CD4-positive, alpha-beta T cell treated with Interleukin-17A for 4 hours (primary cell): ENCODE measurements at places on chromosomes 5 and 9.

DNA sequence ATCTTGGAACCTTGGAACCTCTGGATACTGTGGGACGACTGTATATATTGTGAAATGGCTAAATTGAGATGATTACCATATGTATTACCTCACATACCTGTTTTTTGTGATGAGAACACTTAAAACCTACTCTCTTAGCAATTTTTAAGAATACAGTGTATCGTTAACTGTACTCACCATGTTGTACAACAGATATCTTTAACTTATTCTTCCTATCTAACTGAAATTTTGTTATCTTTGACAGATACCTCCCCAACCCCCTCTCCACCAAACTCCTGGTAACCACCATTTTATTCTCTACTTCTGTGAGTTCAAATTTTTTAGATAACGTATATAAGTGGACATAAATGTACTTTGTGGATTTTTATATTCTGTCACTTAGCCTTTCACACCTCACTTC is 126.5 kb downstream of the ZCCHC7 start:
- no peak for DNase-seq

DNA sequence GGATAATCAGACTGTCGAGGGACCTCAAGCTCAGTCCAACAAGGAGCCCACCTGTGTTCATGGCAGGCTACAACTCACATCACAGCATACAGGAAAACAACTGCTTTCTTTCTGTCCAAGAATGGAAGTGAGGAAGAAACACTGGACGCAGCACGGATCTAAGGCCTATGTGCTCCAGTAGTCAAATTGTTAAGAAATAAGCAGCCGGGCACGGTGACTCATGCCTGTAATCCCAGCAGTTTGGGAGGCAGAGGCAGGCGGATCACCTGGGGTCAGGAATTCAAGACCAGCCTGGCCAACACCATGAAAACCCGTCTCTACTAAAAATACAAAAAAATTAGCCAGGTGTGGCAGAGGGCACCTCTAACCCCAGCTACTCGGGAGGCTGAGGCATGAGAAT is 427.8 kb downstream of the BNC2 start:
- DNase-seq = no peak

- no peak for DNase-seq
Observed at GRCh38 chr9:109574061-109574882, 76.2 kb upstream of the PTPN3 start.

- peak; percentile 15 for DNase-seq
Observed at GRCh38 chr9:385818-386398, 171.2 kb downstream of the DOCK8 start.

DNA sequence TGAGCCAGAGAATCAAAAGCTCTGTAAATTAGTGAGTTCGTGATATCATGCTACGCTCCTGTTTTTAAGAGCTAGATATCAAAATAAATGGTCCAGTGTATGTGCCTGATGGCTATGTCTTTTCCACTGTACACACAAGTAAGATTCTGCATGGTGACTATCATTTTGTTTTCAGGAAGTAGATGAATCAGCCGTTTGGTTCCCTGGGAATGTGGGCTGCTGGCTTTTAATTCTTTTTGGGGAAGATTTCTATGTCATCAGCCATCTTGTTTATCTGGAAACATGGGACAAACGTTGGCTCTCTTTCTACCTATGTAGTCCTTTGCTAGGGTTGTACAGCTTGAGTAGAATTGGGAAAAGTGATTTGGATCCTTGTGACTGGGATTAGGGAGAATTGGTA is 126.7 kb downstream of the GRIA1 start:
- DNase-seq = no peak

DNA sequence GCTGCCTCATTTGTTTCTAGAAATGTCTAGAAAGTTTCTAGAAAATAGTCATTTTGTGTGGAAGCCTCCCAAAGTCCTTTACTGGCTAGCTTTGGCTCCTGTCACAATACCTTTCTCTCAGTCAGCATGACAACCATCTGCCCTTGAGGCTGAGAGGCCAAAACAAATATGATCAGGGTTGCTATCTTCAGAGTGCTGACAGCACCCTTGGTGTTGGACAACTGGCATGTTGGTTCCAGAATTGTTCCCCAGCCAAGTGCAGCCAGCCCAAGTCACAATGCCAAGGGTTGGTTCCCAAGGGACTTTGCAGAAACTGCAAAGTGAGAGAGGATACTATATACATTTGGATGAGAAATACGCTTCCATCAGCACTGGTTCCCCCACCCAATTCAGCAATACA is 140.9 kb upstream of the GAS1 start:
- DNase-seq = no peak

DNA sequence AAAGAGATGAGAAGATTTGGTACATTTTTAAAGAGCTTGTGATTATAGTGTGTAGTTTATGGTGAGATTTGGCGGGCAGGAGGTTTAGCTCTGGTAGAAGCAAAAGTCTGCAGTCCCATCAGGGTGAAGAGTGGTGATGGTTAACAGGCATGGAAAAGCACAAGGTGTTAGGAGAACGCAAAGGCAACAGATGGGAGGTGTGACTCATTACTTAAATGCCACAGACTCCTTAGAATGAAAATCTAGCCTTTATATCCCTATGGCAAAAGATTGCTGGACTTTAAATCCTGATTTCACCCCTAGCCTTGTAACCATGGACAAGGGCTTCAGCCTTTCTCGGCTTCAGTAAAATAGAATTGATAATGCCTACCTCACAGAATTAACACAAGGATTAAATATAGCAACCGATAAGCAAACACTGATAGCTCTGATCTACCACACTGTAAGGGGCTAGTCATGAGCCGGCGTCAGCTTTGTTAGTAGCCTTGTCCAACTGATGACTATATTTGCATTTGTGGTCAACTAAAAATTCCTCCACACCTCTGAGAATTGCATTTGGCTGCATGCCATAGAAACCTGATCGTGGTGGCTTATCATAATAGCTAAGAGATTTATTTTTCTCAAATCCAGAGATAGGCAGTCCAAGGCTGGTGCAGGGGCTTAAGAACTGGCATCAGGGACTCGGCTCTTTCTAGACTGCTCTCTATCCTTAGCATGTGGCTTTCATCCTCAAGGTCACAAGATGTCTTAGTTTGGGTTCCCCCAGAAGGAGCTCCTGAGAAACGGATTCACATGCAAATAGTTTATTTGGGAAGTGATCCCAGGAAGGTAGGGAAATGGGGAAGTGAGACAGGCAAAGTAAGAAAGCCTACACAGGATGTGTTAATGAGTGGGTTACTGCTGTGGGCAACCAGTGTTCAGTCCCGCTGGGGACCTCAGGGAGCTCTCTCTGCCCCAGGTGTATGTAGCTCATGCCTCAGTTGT is 19.6 kb downstream of the MFAP3 start:
- DNase-seq = no peak

DNA sequence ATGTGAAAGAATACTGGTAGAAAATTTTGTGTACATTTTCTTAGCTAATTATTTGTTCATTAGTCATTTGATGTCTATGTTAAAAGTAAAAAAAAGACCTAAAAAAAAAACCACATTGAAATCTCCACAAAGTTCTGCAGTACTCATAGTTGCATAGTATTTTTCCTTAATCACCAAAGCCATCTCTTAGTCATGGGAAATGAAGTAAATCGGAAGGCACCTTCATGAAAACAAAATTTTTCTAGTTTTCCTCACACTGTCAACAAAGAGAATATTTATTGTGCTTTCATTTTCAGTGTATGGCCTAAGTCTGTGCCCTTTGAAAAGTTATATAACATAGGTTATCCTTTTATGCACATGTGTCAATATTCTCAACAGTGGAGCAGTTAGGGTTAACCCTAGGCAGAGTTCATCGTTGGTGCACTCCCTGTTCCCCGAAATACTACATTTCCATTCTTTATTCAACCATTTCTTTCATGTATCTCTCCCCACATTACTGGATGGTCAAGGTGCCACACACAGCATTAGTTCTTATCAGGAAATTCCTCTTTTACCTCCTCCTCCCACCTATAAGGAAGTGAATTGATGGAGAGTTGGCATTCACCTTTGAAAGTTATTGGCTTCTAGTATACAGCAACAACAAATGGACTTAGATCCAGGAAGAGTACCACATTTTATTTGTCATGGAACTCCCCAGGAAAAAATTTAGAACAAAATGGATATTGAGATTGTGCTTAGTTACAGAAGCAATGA is 93.1 kb downstream of the NUDT12 start:
- DNase-seq = no peak

GRCh38 chr9:21964925-21965385 is 29.2 kb downstream of the CDKN2A start:
- peak; percentile 31 for DNase-seq

DNA sequence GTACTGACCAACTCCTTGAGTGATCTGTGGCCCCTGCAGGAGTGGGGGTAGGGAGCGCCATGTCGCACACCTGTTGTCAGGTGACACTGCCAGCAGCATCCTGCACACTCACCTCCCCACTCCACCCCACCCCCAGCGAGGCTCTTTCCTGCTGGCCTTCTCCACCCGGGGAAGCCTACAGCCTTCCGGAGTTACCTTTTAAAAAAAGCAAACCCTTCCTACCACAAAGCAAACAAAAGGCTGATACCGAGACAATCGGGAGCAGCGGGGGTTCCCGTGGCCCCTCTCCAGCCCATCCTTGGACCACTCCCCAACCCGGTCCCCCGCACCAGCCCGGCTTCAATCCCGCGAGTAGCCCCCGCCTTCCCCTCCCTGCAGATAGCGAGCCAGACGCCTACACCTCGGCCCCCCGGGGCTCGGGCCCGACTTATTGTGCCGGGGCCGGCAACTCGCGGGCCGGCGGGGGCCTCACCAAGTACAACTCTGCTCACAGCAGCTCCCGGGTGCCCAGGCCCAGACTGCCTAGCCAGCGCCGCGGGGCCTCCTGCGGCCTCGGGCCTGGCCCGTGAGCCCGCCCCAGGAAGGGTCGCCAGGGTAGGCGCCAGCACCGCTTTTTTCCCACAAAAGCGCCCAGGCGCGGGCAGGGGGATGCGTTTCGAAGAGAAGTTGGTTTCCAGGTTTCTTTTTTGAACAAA is 724 bp downstream of the MACROH2A1 start:
- peak; percentile 68 for DNase-seq

DNA sequence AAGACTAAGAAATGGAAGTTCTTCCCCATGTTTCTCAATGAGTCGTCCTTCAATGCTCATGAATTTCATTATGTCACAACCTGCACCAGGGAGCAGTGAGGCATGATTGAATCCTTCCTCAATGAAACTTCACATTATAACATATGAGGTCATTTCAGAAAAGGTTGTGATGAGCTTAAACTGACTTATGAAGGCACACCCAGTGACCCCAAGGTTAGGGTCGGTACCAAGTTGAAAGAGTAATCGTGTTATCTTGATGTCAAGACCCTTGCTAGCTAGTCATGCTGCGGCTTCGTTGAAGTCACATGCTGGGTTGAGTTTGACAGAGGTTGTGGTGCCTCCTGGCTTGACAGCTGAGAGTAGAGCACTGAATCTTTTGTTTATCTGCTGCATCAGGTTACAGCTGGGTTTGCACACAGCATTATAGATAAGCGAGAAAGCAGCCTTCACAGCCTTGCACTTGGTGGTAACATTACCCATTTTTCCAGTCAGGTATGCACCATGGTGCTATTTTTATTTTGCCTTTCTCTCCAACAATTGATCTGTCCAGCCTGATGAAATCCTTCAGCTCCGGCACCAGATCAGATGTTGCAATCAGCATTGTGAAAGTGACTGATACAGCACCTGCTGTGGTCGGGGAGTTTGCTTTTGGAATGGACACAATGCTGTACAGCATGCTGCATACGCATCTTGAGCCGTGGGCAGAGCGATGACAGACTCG is 133.2 kb downstream of the ERCC6L2 start:
- DNase-seq = no peak

- DNase-seq = no peak
Observed at GRCh38 chr9:94977416-94977815, 250.9 kb downstream of the AOPEP start.

DNA sequence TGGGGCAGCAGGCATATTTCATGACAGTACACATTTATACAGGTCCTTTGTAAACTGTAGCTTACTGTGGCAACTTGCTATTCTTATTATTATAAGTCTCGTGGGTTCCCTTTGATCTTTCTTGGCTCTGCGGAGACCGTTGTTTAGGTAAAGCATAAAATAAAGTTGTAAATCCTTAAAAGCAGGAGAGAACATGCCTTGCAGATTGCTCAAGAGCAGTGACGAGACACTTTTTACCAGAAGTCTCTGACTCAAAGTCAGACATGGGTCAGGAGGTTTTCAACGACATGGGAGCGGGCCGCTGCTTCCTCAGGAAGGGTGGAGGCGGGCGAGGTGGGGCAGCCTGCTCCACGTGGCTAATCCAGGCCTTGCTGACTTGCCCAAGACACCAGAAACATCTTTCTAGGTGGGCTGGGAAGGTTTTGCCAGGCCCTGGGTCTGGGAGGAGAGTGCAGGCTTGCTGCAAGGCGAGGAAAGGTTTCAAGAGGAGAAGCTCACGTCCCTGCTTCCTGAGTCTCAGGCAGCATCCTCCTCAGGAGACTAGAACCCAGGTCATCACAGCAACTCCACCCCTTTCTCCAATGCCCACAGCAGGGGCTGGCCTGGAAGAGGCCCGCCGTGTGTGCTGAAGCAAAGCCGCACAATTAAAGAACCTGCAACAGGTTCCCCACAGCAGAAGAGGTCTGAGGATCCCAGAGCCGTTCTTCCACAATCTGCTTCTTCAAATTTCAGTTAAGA is 6.5 kb downstream of the TBC1D2 start:
- peak; percentile 24 for DNase-seq

GRCh38 chr5:126055348-126055729 is 367.9 kb upstream of the GRAMD2B start:
- no peak for DNase-seq

DNA sequence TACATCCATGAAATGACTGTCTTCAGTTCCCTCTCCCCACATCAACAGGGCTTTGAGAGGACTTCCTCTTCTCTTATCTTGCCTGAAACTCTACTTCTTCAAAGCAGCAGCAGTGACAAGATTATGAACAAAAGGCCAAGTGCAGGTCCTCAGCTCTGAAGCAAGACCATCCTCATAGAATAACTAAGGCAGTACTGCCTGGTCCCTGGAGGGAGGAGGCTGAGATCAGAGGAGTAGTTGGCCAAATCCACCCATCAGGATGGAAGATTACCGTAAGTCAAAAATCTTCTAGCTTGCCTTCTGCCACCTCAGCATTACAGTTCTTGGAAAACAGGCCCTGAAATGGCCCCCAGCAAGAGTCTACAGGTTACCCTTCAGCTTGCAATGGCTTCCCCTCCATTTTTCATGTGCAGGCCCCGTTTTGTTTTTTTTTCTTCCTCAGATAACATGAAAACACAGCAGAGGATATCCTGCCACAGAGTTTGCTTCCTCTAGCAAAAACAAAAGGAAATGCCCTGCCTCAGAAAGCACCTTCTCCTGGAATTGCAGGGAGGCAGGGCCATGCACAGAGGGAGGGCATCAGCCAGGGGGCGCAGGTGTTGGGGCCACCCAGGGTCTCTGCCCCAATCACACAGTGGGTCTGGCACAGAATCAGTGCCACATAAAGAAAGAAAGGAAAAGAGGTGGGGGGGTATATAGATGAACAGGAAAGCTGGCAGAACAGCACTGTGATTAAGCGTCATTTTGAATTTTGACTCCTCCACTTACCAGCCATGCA is 40.0 kb downstream of the KLHL3 start:
- peak; percentile 55 for DNase-seq

DNA sequence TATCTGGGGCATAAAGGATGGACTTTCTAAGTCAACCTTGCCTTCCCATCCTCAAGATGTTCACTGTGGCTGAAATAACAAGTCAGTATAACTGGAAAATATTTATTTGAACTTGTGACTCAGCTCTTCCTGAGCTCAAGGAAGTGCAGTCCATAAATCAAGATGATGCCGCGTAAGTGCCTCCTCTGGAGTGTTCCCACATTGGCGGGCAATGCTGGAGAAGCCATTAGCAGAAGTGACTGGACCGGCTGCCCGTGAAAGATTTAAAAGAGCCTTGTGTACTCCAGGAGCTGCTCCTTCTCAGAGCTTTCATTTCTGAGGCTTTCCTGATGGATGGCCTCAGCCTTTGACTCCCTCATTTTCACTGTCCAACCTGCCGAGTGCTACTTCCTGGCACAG is 17.4 kb downstream of the TMOD1 start:
- no peak for DNase-seq
